ENCODE measurements at places on chromosomes 16 and 17.

DNA sequence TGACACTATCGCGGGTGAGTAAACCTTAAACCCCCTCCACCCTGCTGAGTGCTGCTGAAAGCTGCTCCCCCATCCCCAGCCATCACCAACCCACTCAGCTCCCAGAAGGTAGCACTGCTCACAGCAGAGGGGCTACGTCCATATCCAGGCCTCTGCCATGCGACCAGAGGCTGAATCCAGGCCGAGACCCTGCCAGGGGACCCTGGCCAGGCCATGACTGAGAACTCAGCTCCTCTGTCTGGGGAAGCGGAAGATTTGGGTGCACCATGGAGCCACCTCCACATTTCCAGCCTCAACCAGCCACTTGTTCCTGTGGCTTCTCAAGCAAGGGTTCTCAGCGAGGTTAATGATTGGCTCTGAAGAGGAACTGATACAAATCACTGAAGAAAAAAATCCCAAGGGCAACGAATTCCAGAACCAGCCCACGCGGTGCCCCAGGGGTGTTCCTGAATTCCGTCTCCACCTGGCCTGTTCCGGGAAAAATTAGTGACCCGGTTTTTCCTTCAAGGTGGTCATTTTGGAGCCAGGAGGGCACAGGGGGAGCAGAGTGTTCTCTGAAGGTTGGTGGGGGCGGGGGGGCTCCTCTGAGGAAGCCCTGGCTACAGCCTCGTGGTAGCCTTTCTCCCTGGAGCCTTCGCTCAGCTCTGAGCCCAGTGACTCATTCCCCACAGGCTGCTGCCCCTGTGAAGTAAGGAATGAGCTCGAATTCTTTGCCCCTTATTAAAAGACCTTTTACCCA, 9.3 kb upstream of the SLC16A5 start:
- no peak for DNase-seq

DNA sequence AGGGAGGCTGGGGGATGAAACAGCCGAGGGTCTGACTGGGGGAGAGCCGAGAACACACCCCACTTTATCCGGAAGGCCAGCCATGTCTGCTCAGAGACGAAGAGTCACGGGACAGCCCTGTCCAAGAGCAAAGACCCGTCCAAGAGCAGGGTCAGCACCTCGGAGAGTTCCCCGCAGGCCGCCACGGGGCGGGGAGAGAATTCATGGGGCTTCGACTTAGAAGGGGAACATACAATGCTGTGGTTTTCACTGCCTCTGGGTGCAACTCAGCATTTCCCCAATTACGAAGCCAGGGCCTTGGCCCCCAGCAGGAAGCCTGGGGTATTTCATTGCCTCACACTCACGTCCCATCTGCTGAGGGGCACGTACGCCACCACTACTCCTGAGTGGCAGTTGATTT, 59.3 kb downstream of the JPH3 start:
- no peak for DNase-seq

DNA sequence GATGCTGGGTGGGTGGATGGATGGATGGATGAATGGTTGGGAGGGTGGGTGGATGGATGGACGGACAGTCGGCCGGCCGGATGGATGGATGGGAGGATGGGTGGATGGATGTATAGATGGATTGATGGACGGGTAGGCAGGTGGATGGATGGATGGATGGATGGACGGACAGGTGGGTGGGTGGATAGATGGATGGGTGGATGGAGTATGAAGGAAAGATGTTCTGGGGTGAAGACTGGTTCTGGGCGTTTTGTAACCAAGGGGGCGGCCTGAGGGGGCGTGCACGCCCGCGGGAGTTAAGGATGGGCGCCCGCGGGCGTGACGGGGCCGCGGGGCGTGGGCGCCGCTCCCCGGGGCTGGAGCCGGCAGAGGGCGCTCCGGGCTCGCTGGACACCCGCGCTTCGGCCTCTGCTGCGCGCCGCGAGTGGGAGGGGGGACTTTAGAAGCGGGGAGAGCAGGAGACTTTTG, at the start of gene NECAB2:
NECAB2 (plus strand) TSS at position 407 of the 468 bp plus-strand sequence. CDS start 405 bp downstream, outside the sequence.
- no peak for DNase-seq

GRCh38 chr16:75272097-75272551, 20.7 kb upstream of the BCAR1 start:
- no peak for DNase-seq

GRCh38 chr16:85445779-85446222, 167.3 kb upstream of the GSE1 start:
- no peak for DNase-seq

GRCh38 chr16:55835581-55835980, 2.7 kb upstream of the CES1 start:
- DNase-seq = no peak

GRCh38 chr17:67490471-67490870, 113.4 kb downstream of the PITPNC1 start:
- no peak for DNase-seq

- DNase-seq = no peak
Measured at GRCh38 chr16:55543472-55543871, 23.0 kb upstream of the CAPNS2 start.

- no peak for DNase-seq
Measured at GRCh38 chr16:50645563-50646220, 35.4 kb downstream of the SNX20 start.

GRCh38 chr17:61451538-61452300, 503 bp upstream of the TBX4 start:
- DNase-seq = no peak

GRCh38 chr17:512926-513325, 160.3 kb upstream of the RPH3AL start:
- DNase-seq = no peak

GRCh38 chr17:55294042-55294751, 29.4 kb downstream of the HLF start:
- no peak for DNase-seq

GRCh38 chr16:2816751-2817339, at the start of gene PRSS21:
Gene PRSS21 (plus strand): TSS chr16:2817237. CDS start chr16:2817269, 32 bp downstream.
- DNase-seq = no peak

DNA sequence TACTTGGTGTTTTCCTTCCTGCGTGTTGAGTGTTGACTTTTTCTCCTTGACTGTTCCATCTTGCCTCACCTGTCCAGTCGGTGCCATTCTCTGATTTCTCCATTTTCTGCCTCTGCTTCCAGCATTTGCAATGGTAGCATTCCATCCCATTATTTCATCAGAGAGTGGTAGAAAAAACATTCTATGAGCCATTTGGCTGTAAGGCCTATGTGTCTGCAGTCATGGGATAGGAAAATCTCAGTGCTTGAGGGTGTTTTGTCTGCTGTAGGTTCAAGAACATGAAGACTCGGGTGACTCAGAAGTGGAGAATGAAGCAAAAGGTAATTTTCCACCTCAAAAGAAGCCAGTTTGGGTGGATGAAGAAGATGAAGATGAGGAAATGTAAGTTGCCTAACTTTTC, 2.7 kb downstream of the UTP18 start:
- no peak for DNase-seq

GRCh38 chr17:37391146-37391545, 15.4 kb downstream of the C17orf78 start:
- DNase-seq = no peak

- DNase-seq = no peak
Measured at GRCh38 chr17:28396635-28397239, 9.3 kb downstream of the SLC46A1 start.

GRCh38 chr17:40295488-40296436, 8.1 kb downstream of the CDC6 start:
- DNase-seq = no peak

- no peak for DNase-seq
Measured at GRCh38 chr16:46927273-46927672, 43.1 kb downstream of the GPT2 start.

- DNase-seq = no peak
Measured at GRCh38 chr17:630801-631200, 83.8 kb downstream of the VPS53 start.

DNA sequence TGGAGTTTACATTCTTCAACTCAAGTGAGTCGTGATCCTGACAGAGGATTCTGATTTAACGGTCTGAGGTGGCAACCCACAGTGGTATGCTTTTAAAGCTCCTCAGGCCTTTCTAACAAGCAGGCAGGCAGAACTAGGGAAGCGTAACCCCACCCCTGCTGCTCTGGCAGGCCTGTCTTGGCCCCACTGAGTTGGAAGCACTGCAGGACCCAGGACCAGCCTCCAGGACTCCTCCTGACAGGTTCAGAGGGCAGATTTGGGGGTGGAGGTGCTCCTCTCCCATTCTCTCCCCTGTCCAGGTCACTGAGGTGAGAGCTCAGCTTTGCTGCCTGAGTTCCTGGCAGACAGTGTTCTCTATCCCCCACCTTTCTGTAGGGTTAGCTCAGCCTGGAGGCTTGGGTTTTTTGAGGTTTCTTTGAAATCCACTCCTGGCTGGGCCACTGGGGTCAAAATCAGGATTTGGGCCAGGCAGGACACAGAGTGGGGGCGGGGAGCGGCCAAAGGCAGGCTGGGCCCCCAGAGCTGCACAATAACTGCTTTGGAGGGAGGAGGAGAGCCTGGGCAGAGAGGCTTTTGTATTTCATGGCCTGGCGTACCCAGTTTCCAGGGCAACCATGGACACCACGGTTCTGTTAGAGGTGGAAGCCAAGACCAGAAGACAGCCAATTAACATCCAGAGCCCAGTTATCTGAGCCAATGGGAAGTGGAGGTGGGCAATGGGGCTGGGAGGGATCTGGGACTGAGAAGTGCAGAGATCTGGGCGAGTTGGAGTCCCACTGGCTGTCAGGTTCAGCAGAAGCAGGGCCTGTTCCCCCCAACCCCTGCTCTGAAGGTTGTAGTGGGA, 9.5 kb downstream of the MRPL27 start:
- no peak for DNase-seq

- no peak for DNase-seq
Measured at GRCh38 chr17:65208717-65209116, 71.5 kb downstream of the RGS9 start.

DNA sequence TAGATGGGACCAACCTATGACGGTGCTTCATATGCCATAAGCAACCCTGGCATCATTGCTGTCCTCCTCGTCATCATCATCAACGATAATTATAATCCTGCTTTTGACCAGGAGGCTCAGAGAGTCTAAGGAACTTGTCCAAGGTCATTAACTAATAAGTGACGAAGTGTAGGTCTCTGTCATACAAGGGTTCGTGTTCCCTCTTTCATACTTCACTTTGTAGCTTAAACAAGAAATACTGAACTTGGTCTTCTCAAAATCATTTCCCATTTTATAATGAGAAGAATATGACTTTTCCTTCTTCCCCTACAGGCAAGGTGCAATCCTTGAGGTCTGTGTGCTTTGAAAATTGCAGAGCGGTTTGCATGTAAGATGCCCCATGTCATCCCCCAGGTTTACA, 31.2 kb upstream of the PIK3R6 start:
- no peak for DNase-seq

GRCh38 chr17:3573246-3574100, 15.9 kb upstream of the TRPV3 start:
- DNase-seq = no peak

- no peak for DNase-seq
Measured at GRCh38 chr17:71464751-71465150, 656.1 kb upstream of the SOX9 start.

DNA sequence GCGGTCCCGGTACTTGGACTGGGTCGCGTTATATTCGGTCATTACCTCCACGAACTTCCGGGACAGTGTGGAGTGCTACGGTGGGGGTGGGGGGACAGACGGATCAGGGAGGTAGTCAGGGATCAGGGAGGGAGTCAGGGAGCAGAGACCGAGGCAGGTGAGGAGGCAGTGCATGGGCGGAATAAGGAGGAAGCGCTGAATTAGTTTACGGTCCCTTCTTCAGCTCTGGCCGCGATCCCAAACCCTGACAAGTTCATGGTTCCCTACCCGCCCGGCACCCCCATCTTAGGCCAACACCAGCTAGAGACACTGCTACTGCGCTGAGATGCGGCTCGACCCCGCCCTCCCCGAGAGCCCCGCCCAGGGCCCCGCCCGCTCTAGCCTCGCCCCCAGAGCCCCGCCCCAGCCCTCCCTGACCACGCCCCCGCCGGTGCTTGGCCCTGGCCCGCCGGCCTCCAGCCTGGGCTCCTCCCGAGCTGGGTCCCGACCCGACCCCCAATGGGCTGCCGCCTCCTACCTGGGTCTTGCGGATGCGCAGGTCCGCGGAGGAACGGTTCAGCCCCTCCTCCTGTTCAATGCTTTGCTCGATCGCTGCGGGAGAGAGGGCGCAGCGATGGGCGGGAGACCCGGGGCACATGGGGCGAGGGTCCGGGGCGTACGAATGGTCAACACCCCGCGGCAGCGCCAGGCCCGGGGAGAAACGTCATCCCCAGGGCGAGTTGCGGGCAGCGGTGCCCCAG, 12.1 kb downstream of the HSD3B7 start:
- DNase-seq = peak; percentile 67

- no peak for DNase-seq
Measured at GRCh38 chr16:53895433-53895832, 191.5 kb downstream of the FTO start.

- no peak for DNase-seq
Measured at GRCh38 chr16:84959045-84959576, 52.2 kb downstream of the ZDHHC7 start.

DNA sequence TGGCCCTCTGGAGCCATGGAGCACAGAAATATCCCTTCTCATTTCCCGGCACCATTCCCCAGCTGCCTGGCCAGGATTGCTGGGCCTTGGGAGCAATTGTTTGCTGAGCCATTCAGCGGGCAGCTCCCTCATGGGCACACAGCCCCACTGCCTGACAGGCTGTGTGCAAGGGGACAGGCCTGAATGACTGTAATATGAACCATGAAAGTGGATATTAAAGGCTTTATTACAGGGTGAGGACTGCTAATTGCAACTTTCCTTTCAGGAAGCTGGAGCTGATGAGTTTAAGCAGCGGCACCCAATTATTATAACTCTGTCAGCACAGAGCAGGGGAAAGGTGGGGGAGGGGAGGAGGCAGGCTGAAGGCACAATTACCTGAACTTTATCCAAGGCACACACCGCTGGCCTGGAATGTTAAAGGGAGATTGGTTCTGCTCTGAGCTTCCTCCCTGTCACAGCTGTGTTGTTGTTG, 159.8 kb upstream of the SDK2 start:
- no peak for DNase-seq

DNA sequence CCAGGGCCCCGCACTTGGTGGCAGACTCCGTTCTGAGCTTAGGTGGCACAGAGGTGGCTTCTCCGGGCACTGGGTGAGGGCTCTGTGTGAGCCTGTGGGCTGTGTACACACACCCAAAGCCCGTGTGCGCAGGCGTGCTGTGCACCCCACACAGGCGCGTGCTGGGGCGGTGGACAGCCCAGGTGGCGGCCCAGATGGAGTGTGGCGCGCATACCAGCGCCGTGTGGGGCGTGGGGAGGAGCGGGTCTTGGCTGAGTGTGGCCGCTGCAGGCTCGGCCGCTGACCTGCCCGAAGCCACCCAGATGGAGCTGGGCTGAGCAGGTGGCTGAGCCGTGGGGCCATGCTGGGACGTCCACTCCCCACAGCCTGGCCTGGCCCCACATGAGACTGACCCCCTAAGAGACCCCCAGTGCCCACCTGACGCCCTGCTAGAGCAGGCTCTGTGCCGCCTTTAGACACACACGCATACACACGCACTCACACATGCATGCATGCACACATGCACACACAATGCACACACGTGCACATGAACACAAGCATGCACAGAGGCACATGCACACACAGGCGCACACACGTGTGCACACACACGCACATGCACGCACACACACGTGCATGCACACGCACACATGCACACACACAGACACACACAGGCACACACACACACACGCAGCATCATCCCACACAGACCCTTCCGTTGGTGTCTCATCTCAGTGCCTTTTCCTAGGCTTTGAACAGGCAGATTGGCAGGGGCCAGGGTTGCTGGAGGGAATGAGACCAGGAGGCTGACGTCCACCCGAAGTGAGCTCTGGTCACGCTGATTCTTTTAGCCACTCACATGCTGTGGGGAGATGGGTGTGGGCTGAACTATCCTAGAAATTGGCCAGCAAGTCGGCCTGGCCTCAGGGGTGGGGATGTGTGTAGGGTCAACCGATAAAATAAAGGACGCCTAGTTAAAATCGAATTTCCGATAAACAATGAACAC, 2.1 kb downstream of the PRR35 start:
- no peak for DNase-seq

All from activated CD4-positive, CD25-positive, alpha-beta regulatory T cell (primary cell).